ENCODE measurements at places on chromosomes 5 and 9.

DNA sequence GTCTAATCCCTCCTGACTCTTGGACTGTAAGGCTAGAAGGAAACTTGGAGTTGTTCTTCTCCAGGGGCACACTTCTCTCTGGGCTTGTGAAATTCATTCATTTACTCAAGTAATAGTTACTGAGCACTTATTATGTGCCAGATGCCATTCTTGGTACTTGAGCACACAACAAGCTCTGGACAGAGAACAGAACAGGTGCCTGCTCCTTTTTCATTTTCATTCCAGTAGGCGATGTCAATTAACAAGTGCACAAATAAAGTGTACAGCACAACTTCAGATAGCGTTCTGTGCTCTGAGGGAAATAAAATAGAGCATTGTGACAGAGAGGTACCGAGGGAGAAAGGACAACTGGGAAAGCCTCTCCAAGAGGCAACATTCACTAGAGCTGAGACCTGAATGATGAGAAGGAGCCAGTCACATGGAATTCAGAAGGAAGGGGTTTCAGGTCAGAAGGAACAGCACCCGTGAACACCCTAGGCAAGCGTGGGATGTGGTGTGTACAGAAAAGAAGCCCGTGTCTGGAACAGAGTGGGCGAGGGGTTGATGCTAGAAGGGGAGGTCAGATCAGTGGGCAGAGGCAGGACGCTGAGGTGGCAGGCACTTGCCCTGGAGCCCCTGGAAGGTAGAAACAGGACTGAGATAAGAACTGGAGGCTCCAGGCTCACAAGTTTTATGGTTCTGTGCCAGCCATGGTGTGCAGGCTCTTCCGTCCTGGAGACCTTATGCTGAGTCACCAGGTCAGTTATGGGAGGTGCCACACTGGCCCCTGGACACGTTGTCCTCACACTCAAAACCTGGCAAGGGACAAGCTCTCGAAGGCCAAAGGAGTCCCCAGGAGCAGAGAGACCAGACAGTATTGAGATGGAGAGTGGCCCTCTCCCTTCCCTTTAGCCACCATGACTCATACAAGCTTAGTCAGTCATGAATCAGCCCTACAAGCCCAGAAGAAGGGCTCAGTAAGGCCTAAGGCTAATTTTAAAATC lies 7.2 kb upstream of the ABLIM3 start:
- DNase-seq = no peak

GRCh38 chr5:166710271-166710670 lies 1581.2 kb upstream of the WWC1 start:
- no peak for DNase-seq

DNA sequence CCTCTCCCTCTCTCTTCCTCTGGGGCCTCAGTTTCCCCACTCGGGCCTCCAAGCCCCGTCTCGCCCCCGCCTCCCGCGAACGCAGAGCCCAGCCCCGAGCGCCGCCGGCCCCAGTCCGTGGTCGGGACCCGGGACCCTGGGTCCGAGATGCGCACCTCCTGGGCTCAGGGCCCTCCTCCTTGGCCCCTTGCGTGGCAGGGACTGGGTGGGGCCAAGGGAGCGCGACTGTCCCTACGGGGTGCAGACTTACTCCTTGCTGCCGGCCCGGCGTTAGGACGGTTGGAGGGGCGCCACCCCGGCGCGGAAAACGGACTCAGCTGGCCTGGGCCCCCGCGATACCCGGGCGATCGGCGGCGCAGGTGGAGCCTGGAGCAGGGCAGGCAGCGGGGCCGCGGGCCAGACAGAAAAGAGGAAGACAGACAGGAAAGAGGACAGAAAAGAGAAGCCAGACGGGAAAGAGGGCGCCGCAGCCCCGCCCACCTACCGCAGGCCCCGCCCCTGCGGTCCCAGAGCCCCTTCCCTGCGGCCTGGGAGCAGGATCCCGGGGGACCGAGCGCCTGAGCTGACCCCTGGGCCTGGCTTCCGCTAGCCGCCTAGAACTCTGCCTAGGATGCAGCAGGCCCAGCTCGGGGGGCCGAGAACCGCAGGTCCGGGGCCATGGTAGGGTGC lies at the start of gene GBGT1:
TSS of gene GBGT1 (minus strand) at position 411 of the 669 bp plus-strand sequence. CDS start 1,502 bp downstream, outside the sequence.
- DNase-seq = peak; percentile 43

GRCh38 chr5:11072076-11072475 lies 311.0 kb upstream of the DAP start:
- no peak for DNase-seq

- no peak for DNase-seq
Measured at GRCh38 chr5:58446024-58446423, 13.9 kb downstream of the PLK2 start.

DNA sequence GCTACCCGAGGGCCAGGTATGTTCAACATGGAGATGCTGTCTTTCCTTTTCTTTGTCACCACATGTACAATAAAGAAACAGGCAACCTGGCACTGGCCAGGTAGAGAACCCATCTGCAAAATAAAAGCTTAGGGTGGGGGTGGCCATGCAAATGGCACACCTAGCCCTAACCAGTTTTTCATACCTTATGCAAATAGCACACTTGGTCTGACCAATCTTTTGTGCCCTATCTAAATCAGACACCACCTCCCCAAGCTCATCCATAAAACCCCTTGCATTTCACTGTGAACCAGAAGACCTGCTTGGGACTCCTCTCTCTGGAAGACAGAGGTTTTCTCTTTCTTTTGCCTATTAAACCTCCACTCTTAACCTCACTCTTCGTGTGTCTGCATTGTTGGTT lies 33.9 kb downstream of the JAKMIP2 start:
- DNase-seq = no peak

DNA sequence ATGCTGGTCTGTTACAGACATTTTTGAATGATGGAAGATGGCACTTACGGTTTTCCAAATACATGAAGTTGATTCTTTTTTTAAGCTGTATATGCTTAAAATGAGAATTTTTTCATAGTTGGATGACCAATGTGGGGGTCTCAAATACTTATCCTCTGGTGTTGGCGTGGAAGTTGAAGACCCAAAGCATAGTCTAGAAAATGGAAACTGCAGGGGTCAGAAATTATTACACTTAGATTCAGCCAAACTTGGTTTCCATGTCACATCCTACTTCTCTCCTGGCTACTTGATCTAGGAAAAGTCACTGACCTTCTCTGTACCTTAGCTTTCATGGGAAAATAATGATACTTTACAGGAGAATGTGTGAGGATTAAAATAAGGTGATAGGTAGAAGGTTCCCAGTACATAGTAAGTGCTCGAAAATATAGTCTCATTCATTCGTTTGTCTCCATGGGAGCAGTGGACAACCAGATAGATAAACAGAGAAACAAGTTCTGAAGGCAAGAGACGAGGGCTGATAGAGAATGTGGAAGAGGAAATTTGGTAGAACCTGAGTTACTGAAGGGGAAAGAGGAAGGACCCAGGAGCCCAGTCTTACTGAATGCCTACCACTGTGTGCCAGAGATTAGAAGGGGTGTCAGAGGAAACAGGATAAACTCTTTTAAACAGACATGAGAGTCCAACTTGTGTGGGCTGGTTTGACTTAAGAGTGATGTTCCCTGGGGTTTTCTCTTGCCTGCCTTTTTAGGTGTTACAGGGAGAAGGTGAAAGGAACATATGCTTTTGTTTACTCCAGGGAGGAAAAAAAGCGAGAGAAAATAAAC lies 560.3 kb upstream of the KLF4 start:
- no peak for DNase-seq

GRCh38 chr5:154756868-154757813 lies 2.0 kb downstream of the LARP1 start:
- DNase-seq = peak; percentile 54

- DNase-seq = no peak
Measured at GRCh38 chr5:56961746-56962145, 9.8 kb upstream of the MIER3 start.

DNA sequence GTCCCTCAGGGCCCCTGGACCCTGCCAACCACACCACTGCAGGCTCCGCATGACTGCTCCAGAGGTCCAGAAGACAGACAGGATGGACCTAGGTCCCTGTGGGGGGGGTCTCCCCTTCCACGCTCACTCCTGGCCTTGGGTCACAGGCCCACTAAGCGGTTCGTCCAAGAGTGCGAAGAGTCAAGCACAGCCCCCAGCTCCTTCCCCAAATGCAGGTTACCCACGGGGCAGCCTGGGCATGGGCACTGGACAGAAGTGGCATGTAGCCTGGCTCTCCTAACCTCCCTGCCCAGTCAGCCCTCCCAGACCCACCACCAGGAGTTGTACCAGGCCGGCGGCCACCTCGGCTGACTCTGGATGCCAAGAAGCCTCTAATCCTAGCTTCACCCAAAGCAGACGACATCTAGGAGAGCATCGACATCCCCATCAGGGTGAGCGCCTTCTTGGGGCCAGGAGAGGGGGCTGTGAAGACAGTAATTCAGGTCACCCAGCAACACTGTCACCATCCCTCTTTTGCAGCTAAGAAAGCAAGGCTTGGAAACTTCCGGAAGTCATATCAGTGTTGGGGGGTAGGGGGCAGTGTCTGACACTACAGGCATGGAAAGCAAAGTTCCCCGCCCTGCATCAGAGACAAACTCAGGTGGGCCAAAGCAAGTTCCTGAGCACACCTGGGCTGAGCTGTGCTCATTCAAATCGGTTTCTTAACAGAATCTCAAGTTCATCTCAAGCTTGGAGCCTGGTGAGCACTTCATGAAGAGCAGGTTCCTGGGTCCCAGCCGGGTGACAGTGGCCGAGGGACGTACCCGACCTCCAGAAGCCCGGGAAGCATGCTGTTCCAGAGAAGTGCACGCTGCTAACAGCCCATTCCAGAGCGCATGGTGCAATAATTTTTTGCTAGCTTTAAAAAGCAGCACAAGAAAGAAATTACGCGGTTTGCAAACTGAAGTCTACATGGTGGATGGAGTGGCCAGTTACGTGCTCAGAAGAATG lies 68.7 kb downstream of the SEMA4D start:
- DNase-seq = peak; percentile 74

GRCh38 chr9:70385426-70385825 lies 29.0 kb downstream of the KLF9 start:
- no peak for DNase-seq

GRCh38 chr9:113992994-113993393 lies 85.1 kb downstream of the AMBP start:
- DNase-seq = no peak

DNA sequence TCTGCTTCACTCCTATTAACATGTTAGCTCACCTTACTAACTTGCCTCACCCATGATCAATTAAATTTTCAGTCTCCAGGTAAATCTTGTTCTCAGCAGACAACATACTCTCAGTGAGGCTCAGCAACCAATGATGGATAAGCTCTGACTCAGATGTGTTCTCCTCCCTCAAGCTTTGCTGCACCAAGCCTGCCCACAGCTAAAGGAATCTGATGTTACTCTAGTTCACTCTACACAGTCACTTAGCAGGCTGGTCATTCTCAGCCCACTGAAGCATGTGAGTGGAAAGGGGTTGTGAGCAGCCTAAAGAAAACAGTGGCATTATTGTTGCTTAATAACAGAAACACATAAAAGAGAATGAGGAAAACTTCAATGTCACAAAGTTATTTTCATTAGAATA lies 37.3 kb upstream of the CTNND2 start:
- DNase-seq = no peak

DNA sequence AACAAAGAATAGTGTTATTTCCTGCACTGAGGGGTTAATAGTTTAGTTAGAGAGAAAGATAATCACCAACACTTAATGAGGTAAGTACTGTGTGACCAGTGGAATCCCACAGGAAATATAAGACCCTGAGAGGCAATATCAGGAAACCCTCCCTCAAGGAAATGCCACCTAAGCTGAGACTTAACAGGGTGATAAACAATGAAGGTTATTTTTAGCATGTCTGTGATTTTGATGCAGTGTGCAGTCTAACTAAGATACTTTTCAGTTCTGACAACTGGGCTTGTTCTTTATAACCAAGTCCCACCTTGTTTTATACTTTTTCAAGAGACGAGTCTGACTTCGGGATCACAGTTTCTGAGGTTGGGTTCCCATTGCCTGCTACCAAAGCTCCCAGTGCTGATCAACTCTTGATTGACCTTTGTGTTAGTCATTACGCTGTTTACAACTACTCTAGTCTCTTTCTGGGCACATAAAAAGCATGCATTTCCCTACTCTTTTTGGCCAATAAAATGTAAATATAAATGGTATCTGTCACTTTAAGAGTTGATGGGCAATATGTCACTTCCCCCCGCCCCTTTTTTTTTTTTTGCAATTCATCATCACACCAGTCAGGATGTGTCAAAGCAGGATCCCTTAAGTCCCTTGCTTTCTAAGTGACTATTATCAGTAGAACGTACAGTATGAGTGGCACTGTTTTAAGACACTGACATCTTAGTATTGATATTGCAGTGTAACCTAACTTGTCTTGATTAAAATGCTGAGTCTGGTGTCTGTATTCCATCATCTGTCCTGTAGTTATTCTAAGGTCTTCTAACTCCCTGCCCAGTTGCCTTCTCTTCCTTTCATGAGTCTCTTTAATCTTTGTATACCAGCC lies 31.4 kb downstream of the C6 start:
- no peak for DNase-seq

DNA sequence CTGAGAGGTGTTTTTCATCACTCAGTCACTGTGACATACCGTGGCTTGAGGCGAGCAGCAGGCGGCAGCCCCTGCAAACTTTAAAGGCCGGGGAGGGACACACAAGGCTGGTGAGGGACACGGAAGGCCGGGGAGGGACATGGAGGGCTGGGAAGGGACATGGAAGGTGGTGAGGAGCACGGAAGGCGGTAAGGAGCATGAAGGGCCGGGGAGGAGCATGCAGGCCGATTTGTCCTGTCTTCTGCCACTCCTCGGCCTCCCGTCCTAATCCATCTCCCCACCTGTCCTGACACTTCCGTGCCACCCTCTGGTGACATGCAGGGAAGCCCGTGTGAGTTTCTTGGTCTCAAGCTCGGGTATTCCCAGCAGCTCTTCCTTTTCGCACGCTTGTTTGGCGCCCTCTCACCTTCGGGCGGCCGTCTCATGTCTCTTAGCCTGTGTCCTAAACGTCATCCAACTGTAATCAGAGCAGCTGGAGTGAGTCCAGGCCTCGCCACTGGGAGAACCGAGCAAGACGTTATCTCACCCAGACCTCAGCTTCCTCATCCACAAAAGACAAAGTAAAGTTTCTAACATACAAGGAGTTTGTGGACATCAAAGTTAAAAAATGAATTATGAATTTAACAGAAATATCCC lies 126.5 kb downstream of the MRPL36 start:
- no peak for DNase-seq

DNA sequence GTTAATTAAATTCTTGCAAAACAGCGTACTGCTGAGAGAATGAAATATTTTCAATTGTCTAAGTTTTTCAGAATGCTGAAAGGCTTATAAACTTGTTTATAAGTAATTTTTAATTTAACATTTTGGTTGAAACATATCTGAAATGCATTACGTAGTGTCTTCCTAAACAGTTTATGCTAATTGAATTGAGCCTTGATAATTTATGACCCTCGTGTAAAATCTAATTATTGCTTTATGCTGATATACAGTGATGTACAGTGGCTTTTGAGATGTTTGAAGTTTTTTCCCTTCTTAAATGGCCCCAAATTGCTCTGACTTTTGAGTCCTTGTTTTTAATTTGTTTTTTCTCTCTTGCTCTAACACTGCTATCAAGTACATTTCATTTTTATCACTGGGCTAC lies 262.7 kb downstream of the FBXL7 start:
- DNase-seq = no peak

- DNase-seq = no peak
Measured at GRCh38 chr5:179316111-179316551, 29.1 kb downstream of the ADAMTS2 start.
